ENCODE measurements at places on chromosomes 4 and X.

- no peak for DNase-seq
Measured at GRCh38 chr4:19266566-19266965, 985.1 kb upstream of the SLIT2 start.

- no peak for DNase-seq
Measured at GRCh38 chrX:48590203-48591103, 6.8 kb upstream of the WDR13 start.

- no peak for DNase-seq
Measured at GRCh38 chr4:168265327-168265726, 53.2 kb downstream of the DDX60 start.

DNA sequence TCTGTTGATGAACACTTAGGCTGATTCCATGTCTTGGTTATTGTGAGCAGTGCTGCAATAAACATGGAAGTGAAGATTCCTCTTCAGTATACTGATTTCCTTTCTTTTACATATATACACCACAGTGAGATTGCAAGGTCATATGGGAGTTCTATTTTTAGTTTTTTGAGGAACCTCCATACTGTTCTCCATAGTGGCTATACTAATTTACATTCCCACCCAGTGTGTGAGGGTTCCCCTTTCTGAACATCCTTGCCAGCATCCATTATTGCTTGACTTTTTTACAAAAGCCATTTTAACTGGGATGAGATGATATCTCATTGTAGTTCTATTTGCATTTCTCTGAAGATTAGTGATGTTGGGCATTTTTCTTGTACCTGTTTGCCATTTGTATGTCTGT, 80.5 kb upstream of the GALNT7 start:
- DNase-seq, result no peak

GRCh38 chr4:52014903-52015302, 5.3 kb downstream of the LRRC66 start:
- no peak for DNase-seq

- DNase-seq, result no peak
Measured at GRCh38 chr4:137559801-137560200, 27.5 kb upstream of the PCDH18 start.

- no peak for DNase-seq
Measured at GRCh38 chr4:167784826-167785225, 307.5 kb upstream of the ANXA10 start.

DNA sequence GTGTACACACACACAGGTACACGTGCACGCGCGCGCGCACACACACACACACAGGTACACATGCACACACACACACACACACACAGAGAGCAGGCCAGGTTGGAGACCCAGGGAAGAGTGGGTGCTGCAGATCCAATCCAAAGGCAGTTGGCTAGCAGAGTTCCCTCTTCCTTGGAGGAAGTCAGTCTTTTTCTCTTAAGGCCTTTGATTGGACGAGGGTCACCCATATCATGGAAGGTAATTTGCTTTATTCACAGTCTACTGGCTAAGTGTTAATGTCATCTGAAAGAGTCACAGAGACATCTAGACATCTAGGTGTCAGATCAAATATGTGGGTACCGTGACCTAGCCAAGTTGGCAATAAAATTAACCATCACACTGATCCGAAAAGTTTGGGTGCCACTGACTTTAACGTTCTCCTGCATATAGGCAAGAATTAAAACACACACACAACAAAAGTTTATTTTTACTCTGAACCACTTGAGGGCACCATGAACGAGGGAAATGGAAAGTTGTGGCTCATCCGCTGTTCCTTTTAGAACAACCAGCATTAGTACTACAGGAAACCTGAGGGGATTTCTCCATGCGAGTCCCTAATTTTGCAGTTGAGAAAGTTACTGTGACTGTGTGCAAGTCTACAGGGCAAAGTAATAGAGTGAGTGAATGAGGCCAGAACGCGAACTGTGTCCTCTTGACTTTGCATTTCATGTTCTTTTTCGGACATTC, 66.0 kb upstream of the STOX2 start:
- DNase-seq, result no peak

GRCh38 chrX:22357621-22358020, 84.9 kb downstream of the CBLL2 start:
- DNase-seq, result no peak

DNA sequence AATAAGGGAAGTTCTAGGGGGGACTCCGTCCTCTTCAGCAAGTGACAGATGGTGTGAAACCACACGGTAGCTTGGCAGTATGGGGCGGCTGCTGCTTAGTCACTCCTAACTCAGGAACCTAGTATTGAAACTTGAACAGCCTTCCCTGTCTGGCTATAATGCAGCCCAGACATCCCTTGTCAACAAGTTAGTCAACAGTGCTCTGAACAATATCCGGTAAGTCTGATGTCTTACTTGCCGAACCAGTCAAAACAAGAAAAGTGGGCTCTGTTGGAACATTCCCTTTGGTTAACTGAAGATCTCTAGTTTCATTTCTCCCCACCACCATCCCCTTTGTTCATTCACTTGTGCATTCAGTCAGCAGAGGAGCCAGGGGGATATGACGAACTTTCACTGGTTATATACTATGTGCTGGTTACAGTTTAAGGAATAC, 18.7 kb upstream of the CXCL13 start:
- DNase-seq, result no peak

DNA sequence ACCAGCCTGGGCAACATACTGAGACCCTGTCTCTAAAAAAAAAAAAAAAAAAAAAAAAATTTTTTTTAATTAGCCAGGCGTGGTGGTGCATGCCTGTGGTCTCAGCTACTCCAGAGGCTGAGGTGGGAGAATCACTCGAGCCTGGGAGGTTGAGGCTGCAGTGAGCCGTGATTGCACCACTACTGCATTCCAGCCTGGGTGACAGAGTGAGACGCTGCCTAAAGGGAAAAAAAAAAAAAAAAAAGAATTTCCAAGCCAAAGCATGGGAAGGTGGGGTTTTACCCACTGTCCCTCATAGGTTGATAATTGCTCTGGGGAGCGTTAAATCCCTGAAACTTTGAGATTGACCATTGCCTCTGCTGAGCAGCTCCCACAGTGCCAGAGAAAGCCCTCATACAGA, 427.5 kb downstream of the BCOR start:
- DNase-seq, result no peak

DNA sequence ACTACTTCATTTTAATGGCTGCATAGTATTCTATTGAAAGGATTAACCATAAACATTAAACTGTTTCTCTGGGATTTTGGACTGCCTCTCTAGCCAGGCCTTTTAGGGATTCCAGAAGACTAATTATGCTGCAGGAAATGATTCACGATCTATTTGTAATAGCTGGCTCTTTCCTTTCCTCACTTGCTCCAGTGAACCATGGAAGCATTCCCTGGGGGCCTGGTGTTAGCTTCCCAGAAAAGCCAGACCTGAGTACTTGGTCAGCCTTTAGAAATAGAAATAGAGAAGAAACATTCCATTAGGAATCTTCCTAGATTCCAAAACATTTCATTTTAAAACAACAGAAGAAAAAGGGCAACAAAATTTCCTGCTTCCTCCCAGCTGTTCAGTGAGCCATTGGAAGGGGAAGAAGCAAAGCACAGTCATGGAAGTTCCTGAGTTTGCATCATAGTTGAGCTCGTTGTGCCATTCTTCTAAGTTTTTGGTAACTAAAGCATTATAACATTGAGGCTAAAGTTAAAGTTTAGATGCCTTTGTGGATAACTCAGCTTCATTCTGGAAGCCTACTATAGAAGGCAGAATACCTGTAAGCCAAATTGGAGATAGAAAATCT, 83.5 kb downstream of the NPNT start:
- no peak for DNase-seq

DNA sequence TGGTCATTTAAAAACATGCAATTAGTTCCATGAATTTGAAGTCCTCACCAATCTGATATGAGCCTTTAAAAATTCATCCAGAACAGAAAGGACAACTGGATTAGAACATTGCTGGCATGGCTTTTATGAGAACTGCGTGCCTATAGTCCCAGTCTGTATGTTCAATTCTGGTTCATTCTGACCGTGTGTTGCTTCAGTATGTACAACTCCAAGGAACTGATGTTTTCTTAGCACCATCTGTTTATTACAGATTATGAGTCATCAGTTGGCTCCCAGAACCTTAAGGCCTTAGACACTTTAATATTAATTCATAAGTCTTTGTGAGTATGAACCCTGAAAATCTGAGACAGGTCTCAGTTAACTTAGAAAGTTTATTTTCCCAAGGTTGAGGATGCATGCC, 115.0 kb downstream of the CEP44 start:
- no peak for DNase-seq

GRCh38 chrX:47605024-47605423, 14.6 kb downstream of the SYN1 start:
- DNase-seq, result no peak

DNA sequence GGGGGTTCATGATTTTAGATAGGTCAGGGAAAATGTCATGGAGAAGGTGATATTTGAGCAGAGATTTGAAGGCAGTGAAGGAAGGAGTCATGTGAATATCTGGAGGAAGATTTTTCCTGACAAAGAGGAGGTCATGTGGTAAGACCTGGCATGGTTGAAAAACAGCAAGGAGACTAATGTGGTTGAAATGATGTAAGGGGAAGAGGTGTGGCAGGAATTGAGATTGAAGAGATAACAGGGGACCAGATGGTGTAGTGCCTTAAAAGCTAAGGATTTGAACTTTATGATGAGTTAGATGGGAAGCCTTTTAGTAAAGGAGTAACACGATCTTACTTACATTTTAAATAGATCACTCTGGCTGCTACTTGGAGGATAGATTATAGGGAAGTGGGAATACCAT, 210.9 kb downstream of the RTL9 start:
- no peak for DNase-seq

GRCh38 chrX:16162391-16162790, 4.9 kb upstream of the MAGEB17 start:
- DNase-seq, result no peak

GRCh38 chr4:57095245-57095644, 14.9 kb downstream of the IGFBP7 start:
- DNase-seq, result no peak

GRCh38 chr4:13103382-13104015, 380.6 kb downstream of the RAB28 start:
- no peak for DNase-seq

GRCh38 chr4:16729336-16729735, 169.1 kb downstream of the LDB2 start:
- no peak for DNase-seq

DNA sequence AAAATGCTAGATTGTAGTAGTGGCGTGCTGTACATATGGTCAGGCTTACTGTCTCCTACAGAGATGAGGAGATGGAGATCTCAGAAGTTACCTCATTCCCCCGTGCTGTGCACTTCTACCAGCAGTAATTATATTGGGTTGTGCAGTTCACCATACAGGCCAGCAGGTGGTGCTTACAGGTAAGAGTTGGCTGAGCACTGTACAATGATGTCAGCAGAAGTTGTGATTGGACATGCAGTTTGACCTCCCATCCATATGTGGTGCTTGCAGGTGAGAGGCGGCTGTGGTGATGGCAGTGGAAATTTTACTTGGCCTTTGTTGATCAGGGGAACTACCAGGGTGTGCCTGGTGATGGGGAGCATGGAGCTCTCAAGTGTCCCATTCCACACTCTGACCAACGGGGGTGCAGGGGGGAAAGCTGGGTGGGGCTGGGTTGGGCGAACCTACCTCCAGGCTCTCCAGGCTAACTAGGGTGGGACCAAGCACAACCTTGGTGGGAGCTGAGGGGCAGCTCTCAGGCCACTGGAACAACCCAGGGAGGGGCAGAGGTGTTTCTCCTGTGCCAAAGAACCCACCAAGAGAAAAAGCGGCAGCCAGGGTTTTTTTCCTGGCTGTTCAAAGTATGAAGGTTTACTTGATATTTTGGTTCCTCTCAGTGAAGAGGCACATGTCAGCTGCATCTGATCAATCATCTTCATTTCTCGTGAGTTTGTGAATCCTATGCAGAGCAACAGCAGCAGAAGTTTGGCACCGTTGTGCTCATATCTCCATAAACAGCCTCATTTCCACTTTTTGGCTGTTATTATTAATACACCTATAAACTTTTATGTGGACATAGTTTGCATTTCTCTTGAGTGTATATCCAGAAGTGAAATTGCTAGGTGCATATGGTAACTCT, 73.8 kb upstream of the FREM3 start:
- DNase-seq, result no peak

- DNase-seq, result no peak
Measured at GRCh38 chrX:44971674-44972073, 98.7 kb downstream of the KDM6A start.

DNA sequence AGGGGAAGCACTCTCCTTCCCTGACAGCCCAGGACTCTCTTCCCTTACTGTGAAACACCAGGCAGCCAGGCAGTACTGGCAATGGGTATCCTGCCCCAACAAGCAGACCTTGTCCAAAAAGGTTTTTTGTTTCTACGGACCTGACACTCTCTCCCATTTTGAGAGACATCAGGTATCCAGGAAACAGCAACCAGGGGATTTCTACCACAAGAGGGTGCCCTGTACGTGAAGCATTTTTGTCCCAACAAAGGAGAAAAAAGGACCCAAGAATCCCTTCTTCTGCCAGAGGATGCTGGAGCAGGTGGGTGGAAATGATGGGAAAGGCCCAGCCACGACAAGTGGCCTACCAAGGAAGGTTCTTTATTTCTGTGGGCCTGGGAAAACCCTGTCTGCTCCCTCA, 65.7 kb upstream of the FGF13 start:
- DNase-seq, result no peak

All from cortex of kidney (tissue), 1 donor.